ENCODE measurements at places on chromosomes 6 and 20.

GRCh38 chr6:29992807-29993206, 50.5 kb downstream of the HLA-A start:
- DNase-seq = no peak

DNA sequence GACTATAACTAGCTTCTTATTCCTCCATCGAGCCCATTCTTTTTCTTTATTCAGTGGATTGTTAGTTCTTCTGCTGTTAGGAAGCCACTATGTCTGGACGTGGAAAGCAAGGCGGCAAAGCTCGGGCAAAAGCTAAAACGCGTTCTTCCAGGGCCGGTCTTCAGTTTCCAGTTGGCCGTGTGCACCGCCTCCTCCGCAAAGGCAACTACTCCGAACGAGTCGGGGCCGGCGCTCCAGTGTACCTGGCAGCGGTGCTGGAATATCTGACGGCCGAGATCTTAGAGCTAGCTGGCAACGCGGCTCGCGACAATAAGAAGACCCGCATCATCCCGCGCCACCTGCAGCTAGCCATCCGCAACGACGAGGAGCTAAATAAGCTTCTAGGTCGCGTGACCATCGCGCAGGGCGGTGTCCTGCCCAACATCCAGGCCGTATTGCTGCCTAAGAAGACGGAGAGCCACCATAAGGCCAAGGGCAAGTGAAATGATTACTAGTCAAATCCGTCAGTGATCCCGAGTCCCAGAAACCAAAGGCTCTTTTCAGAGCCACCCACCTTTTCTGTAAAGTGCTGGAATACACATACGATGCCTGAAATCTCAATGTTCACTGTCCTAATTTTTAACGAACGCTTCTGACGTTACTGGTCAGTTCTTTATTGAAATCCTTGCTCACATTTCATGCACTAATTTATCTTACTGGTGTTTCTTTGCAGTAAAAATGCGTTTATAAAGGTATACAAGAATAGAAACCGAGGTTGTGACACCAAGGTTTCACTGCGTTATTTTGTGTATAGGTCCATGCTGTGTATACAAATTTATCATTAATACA, 129.9 kb downstream of the HFE start:
- peak; percentile 69 for DNase-seq

DNA sequence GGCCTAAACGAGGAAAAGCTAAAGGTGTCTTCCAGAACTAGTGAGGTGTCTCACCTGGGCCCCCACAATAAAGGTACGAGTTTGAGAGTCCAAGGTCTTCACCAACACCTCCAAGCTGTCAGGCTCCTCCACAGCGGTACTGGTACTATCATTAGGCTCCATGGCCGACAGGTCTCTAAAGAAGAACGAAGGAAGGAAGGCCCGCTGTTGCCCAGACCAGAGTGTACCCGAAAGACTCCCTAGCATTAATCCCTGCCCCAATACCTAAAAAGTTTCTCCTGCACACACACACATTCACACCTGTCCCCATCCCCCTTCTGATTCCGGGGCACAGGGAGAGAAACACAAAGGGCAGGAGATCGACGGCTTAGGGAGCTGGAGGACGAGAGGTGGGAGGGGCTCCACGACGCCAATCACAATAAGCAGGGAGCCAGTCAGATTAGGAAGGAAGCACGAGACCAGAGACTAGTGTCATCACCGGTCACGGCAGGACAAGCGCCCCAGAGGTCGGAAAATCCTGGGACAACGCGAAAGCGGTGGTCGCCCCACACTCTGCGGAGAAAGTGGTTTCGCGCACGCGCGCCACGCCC, 764 bp downstream of the BAG6 start:
- no peak for DNase-seq

DNA sequence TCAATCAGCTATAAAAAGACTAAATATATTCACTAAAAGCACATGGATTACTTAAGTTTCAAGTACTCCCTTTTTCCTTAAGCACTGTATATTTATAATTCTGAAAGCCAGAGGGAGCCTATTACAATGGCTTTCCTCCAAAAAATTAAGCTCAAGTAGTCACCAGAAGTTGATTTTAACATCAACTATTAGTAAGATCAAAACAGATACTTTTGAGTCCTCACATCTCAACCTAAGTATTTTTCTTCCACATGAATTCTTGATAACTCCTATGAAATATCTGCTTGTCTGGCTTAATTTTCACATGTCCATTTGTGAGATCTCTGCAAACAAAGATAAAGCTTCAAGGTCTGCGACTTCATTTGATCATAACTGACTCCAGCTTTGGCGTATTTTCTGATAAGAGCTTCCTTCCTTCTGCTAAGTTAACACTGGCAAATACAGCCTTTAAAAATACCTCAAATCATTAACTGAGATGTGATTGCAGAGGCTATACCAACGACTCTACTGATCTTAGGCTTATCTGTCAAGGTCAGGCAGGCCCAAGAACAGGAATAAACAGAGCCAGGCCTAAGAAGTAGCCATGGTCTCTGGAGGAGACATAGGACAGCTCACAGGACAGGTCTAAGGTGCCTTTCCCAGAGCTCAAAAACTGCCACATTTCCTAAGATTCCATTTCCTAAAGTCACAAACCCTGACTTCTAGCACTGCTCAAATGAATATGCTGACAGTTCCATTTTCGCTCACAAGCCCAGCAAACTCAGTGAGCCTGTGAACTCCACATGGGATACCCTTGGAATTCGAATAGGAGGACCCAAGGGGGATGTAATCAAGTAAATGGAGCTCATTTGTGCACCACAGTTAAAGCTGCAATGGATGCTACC, 10.0 kb downstream of the SNX5 start:
- no peak for DNase-seq

DNA sequence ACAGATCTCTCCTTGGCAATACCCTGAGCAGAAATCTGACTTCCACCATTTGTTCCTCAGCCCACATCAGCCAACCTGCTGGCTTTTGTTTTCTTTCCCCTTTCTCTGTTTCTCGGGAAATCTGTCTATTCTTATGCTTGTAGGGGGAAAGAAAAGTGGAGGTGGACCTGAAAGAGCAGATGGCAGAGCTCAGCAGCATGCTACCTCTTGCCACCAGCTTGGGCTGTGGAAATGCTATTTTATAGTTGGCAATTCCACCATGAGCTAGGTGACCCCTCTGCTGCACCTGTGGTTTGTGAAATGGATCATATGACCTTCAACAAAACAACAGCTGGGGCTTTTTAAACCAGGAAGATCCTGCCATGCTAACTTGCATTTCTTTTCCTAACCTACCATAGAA, 6.8 kb upstream of the SPATS1 start:
- DNase-seq = no peak

- no peak for DNase-seq
Measured at GRCh38 chr20:42549496-42549895, 640.2 kb downstream of the PTPRT start.

DNA sequence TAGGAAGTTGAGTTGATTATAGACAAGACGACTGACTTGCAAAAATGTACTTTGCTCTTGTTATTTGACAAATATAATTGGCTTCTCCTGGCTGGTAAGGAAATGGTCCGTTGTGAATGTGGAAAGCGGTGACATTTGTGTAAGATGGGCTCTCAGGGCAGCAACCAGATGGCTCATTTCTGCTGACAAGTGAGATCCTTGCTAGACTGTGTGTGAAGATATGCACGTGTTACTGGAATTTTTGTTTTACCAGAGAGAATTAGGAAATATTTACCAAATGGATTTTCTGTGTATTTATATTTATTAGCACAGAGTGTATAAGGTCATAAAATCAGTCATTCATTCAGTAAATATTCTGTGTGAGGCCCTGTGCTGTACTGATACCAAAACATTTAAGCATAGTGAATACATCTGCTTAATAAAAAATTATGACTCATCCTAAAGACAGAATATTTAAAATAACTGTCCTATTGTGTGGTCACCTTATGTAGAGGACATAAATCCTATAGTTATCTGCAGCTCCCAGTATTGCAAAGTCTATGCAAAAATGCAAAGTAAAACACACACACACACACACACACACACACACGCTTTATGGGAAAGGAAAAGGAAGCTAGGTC, 109.9 kb upstream of the ASF1A start:
- no peak for DNase-seq

DNA sequence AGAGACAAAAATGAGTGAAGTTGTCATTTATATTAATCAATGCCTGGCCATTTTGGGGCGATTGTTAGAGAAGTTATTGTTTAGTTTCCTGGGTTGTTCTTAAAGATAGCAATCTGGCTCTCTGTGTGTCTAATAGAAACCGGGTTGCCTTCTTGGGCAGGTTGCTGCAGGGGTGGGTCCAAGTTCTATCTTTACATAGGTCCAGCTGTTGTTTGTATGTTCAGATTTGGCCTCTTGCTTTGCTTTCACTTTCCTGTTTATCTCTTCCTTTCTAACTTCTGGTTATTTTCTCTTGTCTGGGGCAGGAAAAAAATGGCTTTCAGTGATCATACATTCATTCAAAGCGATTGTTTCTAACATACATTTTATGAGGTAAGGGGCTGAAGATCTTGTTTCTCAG, 128.4 kb upstream of the NOX3 start:
- no peak for DNase-seq

- DNase-seq = no peak
Measured at GRCh38 chr6:20875369-20875963, 341.2 kb downstream of the CDKAL1 start.

DNA sequence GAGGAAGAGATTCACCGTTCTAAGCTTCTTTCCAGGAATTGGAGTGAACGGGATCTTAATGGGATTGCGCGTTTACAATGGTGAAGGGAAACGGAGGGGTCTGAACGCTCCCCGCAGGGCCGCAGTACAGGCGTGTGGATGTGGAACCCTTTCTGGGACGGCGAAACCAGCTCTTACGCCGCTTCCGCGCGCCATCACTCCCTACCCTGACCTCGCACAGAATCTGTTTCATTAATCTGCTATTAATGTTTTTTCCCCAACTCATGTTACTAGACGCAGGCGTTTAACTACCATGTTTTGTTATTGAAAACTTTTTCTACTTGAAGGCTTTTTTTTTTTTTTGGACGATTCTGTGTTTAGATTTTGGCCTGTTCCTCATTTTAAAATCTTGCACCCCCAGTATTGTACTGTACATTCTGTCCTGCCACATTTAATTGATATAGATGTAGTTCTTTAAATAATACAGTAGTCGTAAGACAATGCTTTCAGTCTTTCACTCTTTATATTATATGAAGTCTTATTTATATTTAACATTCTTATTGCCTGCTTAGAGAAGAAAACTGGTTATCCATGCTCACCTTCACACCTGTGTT, 696 bp upstream of the SUPT3H start:
- DNase-seq = peak; percentile 38

DNA sequence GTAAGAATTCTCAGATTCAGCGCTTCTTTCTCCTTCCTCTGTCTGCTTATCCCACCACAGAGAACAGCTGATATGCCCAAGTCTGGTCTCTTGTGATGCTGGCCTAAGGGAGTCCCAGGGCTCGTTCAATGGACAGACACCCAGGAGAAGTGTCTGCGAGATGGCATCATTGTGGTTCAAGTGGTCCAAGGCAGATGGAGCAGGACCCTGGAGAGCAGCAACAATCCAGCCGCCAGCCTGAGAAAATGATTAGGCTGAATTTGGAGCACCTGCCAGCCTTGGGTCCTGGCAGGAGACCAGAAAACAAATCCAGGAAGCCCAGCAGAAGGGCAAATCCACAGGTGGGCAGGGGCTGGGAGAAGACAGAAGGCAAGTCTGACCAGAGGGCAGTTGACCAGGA, 145.8 kb downstream of the PTPRT start:
- no peak for DNase-seq

DNA sequence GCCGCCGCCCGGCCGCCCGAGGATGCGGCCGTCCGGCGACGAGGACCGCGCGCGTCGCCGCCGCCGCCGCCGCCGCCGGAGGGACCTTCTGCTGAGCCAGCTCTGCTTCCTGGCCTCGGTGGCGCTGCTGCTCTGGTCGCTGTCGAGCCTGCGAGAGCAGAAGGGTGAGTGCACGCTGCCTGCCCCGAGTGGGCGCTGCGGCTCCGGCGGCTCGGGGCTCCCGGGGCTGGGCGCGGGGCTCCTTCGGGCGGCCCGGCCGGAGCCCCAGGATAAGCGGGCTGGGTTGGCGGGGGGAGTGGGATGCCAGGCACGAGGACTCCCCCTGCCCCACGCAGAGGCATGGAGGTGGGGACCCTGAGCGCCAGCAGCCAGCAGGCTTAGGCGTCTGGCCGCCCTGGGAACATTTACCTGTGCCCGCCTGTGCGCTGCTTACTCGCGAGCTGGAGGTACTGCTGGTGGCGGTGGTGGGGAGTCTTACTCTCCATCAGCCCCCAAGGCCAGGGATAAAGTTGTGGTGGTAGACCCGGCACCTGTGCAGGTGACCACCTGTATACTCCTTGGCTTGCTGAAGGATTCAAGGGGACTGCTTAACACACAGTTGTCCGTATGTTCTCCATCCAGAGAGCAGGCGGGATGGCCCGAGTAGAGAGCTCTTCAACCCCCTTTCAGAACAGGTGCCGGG, 520 bp downstream of the SLC24A3 start:
- DNase-seq = no peak

GRCh38 chr20:2692886-2693285, 306 bp downstream of the EBF4 start:
- no peak for DNase-seq

DNA sequence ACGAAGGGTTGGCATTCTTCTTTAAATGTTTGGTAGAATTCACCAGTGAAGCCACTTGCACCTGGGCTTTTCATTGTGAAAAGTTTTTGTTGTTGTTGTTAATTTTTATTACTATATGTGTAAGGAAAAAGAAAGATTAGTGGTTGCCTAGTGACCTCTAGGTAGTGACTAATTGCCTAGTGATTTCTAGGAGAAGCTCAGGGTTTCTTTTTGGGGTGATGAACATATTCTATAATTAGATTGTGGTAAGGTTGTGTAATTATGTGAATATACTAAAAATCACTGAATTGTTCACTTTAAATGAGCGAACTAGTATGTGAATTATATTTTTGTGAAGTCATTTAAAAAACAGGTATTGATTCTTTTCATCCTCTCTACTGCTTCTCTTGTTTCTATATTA, 123.8 kb upstream of the TMEM170B start:
- no peak for DNase-seq

GRCh38 chr6:53892707-53893106, 97.9 kb downstream of the LRRC1 start:
- DNase-seq = no peak

- DNase-seq = no peak
Measured at GRCh38 chr6:132814716-132815570, 574 bp downstream of the RPS12 start.

GRCh38 chr6:148508401-148509041, 165.9 kb downstream of the SASH1 start:
- DNase-seq = no peak

DNA sequence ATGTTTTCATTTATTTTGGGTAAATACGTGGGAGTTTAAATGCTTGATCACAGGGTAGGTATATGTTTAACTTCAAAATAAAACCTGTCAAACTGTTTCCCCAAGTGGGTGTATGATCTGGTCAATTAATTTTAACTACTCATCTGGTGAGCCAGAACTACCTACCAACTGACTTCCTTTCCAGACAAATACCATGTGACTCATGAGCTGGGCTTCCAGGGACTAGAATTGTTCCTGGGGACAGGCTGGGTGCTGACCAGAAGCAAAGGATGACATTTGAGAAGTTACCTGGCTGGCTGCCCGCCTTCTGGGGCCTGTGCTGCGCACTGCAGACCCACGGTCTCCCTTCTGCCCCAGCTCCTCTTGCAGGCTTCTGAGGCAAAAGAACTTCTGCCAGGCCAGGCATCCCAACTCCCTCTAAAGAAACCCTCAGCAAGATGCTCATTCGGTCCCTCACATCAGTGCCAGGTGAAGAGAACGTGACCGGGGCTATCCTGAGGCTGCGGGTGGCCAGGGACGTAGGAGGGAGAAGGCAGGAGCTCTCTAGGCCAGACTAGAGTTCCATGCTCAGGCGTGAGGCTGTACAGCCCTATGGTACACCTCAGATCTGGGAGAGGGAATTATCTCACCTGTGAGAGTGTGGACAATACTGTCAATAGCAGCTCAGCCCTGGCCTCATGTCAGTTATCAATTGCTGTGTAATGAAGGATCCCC, 103.6 kb downstream of the JPH2 start:
- DNase-seq = no peak

All from stimulated activated naive CD4-positive, alpha-beta T cell treated with Interleukin-2 at 50 U/mL for 16 hours (primary cell).